ENCODE measurements at places on chromosomes 16 and 17.

DNA sequence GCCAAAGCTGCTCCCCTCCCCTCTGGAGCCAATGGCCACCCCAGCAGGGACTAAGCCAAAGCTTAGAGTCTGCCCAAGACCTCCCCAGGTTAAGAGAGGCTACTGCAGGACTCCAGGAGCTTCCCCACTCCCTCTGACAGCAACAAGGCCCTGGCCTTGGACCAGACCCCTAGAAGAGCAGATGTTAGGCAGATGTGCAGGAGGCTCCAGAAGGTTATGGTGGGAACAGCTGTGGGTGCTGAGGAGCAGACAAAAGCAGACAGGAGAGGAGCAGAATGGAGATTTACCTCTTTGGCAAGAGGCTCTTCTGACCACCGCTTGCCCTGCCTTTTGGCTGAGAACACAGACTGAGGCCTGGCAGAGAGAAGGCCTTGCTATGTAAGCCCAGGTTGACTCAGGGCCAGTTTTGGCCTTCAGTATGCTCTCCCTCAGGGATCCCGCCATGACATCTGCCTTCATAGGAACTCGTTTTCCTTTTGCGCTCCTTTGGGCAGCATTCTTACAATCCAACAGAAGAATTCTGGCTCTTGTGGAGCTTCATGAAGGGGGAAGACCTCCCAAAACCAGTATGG, 113.0 kb downstream of the RBFOX3 start:
- no peak for DNase-seq

- DNase-seq, result no peak
Observed at GRCh38 chr16:48433850-48434530, 48.8 kb upstream of the SIAH1 start.

DNA sequence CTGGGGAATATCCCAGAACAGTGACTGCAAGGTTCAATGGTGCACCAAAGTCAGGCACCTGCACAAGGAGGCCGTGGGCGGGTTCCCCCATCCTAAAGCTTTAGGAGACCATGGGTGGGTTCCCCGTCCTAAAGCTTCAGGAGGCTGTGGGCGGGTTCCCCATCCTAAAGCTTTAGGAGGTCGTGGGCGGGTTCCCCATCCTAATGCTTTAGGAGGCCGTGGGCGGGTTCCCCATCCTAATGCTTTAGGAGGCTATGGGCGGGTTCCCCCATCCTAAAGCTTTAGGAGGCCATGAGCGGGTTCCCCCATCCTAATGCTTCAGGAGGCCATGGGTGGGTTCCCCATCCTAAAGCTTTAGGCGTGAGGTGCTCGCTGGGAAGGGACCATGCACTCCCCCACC, 313.3 kb downstream of the FOXL1 start:
- no peak for DNase-seq

- no peak for DNase-seq
Observed at GRCh38 chr17:66740226-66740625, 94.7 kb upstream of the CACNG5 start.

DNA sequence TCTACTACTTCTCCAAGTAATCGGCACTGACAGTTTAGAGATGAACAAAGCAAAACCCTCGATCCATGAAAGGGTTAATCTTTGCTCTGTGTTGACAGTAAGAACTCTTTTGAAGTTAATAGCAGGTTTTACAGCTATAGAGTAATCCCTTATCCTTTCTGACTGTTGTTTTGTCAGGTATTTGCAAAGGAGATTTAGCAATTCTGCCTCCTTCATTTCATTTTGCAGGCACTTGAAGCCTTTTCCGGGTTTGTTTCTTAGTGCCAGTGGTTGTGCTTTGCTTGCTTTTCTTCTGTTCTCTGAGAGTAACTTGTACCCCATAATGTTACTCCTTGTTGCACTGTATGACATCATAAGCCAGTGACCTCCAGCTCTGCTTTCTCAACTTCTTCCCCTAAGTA, 64.5 kb downstream of the TANGO6 start:
- DNase-seq, result no peak

- peak; percentile 97 for DNase-seq
Observed at GRCh38 chr16:22190081-22190775, 15.8 kb upstream of the EEF2K start.

DNA sequence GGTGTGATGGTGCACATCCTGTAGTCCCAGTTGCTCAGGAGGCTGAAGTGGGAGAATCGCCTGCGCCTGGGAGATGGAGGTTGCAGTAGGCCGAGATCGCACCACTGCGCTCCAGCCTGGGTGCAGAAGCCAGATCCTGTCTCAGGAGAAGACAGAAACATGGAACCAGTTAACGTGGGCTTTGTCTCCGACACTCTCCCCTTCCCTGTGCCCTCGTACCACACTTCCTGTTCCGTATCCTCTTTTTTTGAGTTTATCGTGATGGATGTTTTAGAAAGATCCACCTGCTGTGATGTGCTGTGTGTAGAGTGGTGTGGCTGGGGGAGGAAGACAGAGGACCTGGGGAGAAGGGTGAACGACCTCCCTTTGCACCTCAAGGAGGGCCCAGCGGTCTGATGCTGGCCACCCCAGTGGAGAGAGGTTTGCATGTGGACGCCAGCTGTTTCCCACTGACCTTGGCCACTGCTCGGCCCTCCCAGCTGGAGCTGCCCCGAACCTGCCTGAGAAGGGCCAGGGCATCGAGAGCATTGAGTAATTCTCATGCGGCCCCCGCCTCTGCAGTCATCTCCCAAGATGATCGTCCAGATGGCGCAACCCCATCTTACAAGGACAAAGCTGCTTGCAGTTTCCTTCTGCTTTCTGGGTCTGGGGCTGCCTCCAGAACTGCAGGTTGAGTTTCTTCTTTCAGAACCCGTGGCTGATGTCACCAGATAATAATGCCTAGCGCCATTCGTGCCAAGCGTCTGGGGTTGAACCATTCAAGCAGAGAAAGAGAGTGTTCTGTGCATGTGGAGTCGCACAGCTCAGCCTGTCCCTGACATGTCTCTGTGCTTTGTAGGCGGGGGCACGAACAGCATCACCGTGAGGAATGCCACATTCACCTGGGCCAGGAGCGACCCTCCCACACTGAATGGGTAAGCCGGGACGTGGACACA, 126.3 kb downstream of the ABCC1 start:
- no peak for DNase-seq

GRCh38 chr16:2091547-2092255, 43.9 kb downstream of the TSC2 start:
- no peak for DNase-seq

DNA sequence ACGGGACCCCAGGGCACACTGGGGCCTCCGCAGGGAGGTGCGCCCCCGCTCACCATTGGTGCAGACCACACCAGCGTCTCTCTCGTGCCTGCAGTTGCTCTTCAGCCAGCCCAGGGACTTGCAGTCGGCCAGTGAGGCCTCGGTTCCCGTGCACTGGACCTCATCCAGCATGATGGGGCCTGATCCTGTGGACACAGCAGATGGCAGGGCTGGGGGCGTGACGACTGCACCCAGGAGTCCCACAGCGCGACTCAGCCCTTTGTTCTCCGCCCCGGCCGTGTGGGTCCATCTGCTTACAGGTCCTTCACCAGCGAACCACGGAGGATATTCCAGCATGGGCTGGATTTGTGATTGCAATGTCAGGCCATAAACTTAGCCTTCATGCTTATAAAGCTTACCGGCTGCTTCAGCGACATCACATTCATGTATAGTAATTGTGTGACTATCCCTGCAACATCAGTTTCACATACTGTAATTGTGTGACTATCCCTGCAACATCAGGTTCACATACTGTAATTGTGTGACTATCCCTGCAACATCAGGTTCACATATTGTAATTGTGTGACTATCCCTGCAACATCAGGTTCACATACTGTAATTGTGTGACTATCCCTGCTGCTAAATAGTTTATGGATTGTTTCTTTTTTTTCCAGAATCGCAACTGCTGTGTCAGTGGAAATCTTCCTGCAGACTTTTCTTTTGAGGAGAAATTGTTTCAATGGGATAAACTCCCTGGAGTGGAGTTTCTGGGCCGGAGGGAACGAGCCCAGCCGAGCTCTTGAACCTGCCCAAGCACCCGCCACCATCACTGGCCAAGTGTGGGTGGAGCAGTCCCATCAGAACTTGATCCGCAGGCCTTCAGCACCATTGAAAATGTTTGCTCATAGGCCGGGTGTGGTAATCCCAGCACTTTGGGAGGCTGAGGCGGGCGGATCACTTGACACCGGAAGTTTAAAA, 4.8 kb downstream of the LGALS3BP start:
- no peak for DNase-seq

DNA sequence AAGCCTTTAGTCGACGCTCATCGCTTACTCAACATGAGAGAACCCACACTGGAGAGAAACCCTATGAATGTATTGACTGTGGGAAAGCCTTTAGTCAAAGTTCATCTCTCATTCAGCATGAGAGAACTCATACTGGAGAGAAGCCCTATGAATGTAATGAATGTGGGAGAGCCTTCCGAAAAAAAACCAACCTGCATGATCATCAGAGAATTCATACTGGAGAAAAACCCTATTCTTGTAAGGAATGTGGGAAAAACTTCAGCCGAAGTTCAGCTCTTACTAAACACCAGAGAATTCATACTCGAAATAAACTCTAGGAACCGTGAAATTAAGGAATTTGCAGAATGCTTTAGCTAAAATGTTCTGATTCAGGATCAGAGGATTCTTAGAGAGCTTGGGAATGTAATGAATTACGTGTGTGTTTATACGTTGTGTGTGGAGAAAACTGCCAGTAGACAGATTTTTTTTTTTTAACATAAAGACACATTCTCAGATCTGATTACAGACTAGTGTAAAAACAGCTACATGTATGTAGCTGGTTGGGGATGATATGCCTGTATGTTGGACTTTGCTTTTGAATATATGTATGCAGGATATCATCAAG, 25.4 kb downstream of the ZFP90 start:
- DNase-seq, result no peak

DNA sequence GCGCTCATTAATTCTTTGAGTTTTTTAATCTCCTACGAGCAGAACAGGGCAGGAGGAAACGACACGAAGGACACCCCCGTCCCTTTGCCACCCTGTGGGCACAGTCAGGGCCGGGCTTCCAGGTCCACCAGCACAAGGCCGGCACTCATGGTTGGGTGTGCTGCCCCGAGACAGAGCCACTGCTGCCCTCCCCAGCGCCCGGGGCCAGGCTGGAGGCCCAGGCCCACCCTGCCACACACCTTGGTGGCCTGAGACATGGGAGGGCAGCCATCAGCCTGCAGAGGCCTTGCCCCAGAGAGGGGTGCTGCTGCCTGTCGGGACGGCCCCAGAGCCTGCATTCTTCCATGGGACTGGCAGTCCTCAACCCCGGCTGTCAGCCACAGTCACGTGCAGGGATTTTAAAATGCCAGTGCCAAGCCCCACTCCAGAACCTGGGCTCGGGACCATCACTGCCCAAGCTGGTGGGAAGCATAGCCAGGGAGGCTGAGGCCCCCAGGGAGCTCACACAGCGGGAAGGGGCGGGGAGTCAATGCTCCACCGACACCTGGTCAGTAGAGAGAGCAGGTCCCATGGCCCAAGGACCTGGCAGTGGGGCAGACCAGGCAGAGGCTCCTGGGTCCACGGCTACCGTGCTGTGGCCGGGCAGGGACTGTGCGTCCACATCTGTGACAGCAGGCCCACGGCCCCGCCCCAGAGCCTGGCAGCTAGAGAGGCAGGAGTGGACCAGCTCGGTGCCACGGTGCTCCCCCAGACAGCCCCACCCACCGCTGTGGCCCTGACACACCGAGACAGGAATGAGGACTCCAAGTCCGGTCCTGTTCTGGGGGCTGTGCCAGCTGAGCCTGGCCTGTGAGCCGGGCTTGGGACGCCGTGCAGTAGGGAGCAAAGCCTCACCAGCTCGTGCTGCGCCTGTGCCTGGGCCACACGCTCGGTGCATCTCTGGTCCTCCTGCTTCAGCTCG, 27.5 kb downstream of the CEP131 start:
- no peak for DNase-seq

DNA sequence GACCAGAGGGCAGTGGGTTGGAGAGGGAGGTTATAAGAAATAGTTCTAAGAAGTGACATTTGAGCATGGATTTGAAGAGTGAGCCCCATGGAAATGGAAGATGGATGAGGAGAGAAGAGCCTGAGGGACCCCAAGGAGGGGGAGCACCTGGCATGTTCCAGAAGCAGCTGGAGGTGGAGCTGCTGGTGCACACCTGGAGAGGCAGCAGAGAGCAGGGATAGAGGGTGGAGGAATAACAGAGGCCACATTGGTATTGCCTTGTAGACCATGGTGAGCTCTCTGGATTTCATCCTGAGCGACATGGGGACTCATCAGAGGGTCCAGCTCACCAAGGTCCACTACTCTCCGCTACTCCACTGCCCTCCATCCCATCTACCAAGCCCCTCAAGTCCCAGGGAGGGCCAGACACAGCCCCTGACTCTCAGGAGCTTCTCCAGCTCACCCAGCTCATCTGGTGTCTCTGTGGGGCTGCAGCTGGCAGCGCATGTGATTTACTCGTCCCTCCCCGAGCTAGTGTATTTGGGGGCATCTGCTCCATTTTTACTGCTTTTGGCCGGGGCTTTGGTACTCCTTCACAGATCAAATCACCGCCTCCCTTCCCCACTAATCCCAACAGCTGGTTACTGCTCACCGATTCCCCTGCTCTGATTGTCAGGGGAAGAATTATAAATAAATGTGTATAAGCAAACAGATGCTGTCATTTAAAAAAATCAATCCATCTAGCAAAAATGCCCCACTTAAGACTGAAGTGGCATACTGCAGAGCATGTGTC, 22.1 kb upstream of the KDM8 start:
- no peak for DNase-seq

GRCh38 chr16:57947261-57947660, 23.7 kb downstream of the CNGB1 start:
- DNase-seq, result no peak

GRCh38 chr16:71359431-71359830, 908 bp downstream of the CALB2 start:
- DNase-seq, result no peak

DNA sequence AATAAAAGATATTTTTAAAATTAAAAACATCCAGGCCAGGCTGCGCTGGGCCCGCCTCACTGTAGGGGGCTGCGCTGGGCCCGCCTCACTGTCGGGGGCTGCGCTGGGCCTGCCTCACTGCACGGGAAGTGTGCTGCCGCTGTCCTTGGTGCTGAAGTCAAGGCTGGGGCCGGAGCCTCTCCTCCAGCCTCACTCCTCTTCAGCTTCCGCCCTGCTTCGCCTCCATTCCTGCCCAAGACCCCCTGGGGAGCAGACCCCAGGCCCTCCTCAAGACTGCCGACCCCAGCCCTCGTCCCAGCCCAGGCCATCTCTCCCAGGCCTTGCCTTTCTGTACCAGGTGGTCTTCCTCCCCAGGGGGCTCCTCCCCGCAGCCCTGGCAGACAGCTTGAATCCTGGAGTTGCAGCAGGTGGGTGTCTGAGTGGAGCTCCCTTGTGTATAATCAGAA, 26.2 kb downstream of the ENDOV start:
- peak; percentile 46 for DNase-seq

- no peak for DNase-seq
Observed at GRCh38 chr17:77125432-77125901, 15.3 kb upstream of the SEC14L1 start.
